ENCODE measurements at places on chromosomes 2 and 18.

- no peak for DNase-seq
These were observed 5.0 kb upstream of the ZSWIM2 start for GRCh38 chr2:186853951-186854350.

GRCh38 chr2:45028276-45028675 lies 19.0 kb upstream of the SIX2 start:
- no peak for DNase-seq

DNA sequence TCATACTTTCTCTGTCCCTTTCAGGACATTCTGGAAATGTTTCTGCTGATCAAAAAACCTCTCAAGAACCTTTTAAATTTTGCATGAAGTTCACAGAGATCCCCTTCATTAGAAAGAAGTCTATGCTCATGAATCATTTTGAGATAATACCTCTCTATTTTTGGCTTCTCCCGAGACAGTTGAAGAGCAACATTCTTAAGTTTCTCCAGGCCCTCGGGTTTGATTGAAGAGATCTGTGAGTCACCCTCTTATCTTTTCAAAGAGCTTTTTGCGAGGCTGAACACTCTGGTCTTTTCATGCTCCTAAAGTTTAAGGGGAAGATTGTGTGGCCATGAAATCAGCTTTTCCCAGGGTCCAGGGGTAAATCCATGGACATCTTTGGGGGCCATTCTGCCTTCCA lies 354.2 kb downstream of the FBXO15 start:
- DNase-seq: no peak

DNA sequence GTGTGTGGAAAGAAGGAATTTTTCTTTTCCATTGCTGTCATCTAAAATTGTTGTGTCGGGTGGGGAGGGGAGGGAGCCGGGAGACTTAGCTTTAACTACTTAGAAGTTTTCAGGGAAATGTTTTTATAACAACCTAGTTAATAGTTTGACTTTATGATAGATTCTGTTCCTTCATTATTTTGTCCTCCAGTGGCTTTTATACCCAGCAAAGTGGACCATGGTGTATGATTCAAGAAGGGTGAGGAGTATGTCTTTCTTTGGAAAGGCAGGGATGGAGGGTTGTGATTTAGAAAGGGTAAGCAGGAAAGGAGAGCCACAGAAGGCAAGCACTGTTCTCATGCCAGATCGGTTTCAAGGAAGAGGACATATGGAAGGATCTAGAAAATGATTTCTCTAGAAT lies 261.8 kb downstream of the NEDD4L start:
- no peak for DNase-seq

DNA sequence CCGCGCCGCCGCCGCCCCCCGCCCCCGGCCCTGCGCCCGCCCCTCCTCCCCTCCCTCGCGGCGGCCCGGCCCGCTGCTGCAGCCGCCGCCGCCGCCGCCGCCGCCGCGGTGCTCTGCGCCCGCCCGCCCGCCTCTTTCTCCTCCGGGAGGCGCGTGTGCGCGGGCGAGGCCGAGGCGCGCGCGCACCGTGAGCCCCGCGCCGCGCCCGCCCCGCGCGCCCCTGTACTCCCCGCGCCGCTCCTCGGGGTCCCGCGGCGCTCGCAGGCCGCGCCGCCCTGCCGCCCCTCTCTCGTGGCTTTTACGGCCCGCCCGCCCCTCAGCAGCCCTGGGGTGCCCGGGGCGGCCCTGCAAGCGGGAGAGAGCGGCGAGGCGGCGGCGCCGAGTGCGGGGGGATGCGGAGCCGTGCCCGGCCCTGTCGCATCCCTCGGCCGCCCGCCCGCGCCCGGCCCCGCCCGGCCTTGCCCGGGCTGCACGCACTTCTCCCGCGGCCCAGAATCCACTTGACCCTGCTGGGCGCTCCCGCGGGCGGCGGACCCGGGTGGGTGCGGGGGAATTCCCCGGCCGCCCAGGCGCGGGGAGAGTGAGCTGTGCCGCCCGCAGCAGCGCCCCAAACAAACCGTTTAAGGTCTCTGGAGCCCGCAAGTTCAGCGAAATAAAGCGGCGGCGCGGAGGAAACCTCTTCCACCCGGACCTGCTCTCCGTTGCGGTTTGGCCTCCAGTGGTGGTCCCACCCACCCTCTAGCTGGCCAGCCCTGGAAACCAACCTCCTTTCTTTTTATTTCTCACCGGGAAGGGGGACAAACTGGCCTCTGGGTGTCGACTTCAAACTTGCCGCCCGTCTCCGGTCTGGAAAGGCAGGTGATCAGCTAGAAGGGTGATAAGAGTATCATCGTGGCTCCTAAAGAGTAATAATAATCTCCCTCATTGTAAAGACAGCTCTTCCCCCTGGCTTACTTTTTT lies 37.4 kb downstream of the AFF3 start:
- DNase-seq: peak; percentile 33

DNA sequence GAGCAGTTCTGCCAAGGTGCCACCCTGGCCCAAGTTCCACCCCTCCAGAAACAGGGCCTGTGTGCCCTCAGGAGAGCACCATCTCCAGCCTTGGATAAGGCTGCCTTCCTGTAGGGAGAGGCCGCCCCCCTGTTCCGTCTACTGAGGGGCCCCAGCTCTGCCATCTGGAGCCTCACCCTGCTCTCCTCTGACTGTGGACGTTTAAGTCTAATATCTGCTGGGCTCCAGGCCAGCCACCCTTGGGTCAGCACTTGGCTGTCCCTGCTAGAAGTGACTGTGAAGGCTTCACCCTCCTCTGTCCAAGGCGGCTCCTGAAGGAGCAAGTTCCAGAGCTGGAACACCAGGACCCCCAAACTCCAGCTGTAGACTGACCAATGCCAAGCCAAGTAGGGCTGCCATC lies 26.3 kb downstream of the RHOB start:
- no peak for DNase-seq

DNA sequence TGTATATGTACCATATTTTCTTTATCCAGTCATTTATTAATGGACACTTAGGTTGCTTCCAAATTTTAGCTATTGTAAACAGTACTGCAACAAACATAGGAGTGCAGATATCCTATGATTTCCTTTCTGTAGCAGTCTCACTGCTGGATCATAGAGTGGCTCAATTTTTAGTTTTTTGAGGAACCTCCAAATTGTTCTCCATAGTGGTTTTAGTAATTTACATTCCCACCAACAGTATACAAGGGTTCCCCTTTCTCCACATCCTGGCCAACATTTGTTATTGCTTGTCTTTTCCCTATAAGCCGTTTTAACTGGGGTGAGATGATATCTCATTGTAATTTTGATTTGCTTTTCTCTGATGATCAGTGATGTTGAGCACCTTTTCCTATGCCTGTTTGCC lies 114.3 kb downstream of the TMEM17 start:
- no peak for DNase-seq

DNA sequence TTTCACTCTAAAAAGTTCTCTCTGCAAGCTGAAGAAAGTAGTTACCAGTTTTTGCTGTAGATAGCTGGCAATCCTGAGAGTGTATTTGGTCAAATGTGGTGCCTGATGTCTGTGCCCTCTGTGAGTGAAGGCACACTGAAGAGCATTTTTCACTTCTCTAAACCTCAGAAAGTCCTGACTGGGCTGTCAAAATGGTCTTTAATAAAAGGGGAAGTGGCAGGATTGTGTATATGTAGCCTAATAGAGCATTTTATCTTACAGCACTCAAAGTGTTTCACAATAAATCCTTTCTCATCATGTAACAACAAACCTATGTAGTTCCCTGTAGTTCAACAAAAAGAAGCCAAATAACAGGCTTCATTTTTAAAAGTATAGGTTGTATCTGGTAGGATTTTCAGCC lies 1552.3 kb upstream of the SLC39A10 start:
- DNase-seq: no peak

GRCh38 chr18:51051105-51051712 lies 21.2 kb downstream of the SMAD4 start:
- no peak for DNase-seq

GRCh38 chr2:186503827-186504606 lies 18.0 kb downstream of the ZC3H15 start:
- DNase-seq: no peak
